ENCODE measurements at places on chromosomes 3 and 15.

GRCh38 chr15:79896634-79897379, at the start of gene MTHFS:
Gene MTHFS, minus strand, starts transcription at chr15:79897014. Its CDS starts 26 bp downstream, at chr15:79896988.
- peak; percentile 56 for DNase-seq

DNA sequence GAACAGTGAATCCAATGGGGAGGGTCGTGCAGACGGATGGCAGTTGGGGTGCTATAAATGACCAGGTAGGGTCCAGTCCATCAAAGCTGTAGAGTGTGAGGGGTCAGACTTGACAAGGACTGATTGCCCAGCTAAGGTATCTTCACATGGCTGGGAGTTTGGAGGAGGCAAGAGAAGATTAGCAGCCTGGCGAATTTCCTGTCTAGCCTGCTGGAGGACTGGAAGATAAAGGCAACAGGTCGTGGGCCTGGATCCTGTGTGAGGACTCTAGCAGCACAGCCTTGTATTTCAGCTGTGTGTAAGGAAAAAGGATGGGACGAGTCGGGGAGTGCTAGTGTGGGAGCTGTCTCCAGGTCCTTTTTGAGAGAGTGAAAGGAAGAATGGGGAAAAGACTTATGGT, 17.6 kb downstream of the CCR5AS start:
- DNase-seq = no peak

GRCh38 chr3:147589016-147589415, 179.9 kb downstream of the ZIC1 start:
- DNase-seq = no peak

DNA sequence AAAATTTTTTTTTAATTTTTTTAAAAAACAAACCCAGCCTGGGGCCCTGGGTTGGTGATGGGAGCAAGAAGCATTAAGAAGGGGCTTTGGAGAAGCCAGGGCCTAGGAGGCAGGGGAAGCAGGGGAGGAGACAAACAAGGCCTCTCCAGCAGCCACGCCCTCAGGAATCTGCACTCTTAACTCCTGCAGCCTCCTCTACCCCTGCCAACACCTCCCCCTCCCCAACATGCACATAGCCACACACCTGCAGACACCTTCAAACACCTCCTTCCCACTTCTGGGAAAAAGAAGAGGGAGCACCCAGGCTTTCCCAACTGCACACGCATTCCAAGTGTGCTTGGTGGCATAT, 2.7 kb upstream of the DCAF1 start:
- no peak for DNase-seq

- no peak for DNase-seq
These were observed 4.5 kb upstream of the MYRIP start for GRCh38 chr3:39804951-39805350.

- no peak for DNase-seq
These were observed 90.6 kb upstream of the FLNB start for GRCh38 chr3:57917601-57918000.

- DNase-seq = no peak
These were observed 124.6 kb downstream of the ZNF621 start for GRCh38 chr3:40649346-40649745.

DNA sequence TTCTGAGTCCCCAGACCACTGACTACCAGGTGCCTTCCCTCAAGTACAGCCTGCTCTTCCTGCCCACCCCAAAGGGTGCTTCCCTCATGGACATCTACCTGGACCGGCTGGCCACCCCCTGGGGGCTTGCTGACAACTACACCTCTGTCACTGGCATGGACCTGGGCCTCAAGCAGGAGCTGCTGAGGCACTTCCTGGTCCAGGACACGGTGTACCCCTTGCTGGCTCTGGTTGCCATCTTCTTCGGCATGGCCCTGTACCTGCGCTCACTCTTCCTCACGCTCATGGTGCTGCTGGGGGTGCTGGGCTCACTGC, 9.3 kb downstream of the DISP2 start:
- DNase-seq = no peak

DNA sequence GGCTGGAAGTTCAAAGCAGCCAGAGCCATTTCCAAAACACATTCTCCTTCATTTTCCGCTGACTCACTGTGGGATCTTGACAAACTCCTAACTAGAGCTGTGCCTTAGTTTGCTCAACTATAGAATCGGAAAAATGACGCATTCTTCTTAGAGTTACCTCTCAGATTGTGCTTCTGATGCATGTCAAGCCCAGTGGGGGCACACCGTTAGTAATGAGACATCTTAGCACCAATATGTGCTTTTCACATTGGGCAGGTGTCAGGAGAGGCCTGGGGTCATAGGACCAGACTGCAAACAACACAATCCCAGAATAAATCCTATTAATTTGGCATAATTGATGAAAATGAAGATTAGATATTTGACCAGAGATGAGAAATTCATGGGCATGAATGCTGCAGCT, 71.3 kb upstream of the UBE3A start:
- DNase-seq = no peak

- peak; percentile 15 for DNase-seq
These were observed 683.0 kb downstream of the TBL1XR1 start for GRCh38 chr3:176514297-176514696.

DNA sequence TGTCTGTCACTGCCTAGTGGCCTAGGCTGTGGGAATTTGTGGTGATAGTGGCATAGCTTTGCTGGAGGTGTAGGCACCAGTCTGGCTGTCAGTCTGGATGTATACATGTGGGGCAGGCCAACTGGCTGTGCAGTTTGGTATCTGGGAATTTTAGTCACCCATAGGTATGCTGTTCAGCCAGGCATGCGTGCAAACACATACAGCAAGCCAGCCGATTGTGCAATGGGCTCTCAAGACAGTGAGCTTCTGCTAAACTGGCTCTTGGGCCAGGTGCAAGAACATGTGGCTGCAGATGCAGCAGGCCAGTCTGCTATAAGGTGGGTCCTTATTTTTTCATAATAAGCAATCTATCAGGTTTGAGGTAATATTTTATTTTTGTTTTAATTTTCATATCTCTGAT, 87.1 kb upstream of the PLSCR5 start:
- DNase-seq = no peak

GRCh38 chr15:84818261-84819131, 1.3 kb downstream of the ALPK3 start:
- no peak for DNase-seq

DNA sequence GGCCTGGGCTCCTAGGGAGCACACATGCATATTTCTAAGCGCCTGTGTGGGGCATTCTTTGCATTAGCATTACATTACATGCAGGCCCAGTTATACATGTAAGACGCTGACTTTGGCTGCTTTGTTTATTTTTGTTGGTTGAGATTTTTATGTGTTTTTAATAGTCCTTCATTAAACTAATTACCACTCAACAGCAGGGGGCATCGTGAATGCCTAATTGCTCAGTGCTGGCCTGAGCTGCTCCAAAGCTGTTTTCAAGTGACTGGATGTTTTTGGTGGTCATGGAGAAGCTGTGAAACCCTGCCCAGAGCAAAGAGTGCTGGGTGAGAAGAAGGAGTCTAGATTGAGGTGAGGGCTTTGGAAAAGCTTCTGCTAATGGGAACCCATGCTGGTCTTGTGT, 41.5 kb downstream of the GPD1L start:
- DNase-seq = no peak
